ENCODE measurements at places on chromosomes 16 and 17.
A peak's percentile ranks its signal among the peaks of the same experiment; 100 is the strongest.

DNA sequence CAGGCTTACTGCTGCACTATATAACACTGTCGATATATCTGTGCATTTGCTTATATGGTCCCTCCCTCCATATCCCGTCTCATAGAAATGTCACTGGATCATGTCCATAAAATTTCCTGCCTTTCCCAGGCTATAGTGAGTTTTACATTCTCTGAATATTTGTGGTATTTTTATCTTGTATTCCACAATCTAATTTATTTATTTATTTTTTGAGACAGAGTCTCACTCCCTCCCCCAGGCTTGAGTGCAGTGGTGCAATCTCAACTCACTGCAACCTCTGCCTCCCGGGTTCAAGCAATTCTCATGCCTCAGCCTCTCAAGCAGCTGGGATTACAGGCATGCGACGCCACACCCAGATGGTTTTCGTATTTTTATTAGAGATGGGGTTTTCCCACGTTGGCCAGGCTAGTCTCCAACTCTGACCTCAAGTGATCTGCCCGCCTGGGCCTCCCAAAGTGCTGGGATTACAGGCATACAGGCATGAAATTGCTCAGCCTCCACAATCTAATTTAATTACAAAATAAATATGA lies 12.9 kb downstream of the TRIM37 start:
- no peak for DNase-seq

- no peak for DNase-seq
Observed at GRCh38 chr16:2663553-2664546, 18.5 kb upstream of the KCTD5 start.

DNA sequence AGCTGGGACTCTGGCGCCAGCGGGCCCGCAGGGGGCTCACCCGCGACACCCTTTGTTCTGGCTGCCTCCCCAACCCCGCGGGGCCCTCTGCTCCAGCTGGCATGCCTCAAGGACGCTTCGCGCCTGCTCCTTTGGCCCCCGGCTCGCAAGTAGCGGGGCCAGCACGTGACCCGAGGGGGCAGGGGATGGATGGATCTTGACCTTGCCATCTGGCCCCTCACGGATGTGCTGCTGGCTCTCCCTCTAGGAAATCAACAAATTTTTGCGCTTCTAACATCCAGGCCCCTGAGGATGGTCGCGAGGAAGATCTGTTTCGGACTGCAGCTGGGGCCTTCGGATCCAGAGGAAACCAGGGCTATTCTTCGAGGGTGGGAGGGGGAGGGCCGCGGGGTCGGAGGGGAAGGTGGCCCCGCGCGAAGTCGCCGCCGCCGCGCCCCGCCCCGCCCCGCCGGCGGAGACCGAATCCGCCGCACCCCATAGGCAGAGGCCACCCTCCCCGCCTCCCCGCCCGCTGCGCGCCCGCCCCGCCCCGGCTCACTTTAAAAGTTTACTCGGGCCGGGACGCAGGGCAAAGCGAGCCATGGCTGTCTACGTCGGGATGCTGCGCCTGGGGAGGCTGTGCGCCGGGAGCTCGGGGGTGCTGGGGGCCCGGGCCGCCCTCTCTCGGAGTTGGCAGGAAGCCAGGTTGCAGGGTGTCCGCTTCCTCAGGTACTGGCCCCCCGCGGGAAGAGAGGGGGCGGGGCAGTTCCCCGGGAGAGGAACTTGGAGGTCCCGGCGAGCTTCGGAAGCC lies at the start of gene ACSF2:
Gene ACSF2 (plus strand): TSS at position 537 of the 790 bp plus-strand sequence. CDS start 44 bp downstream, at position 581.
- peak; percentile 74 for DNase-seq

- DNase-seq, result peak; percentile 55
Observed at GRCh38 chr17:48427598-48427997, 2.4 kb downstream of the SKAP1 start.

DNA sequence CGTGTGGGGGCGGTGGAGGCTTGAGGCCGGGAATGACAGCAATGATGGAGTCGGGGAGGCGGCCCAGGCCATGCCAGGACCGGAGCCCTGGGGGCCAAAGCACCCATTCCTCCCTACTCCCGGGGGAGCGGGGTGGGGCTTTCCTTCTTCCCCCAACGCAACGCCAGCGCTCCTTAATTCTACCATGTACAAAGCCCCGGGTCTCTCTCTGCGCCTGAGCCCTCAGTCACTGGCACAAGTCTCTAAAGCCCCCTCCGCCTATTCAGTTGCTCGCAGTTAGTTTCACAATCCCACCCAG lies 245 bp upstream of the RNF227 start:
- DNase-seq, result no peak

GRCh38 chr17:73879987-73880386 lies 235.7 kb upstream of the SDK2 start:
- no peak for DNase-seq

DNA sequence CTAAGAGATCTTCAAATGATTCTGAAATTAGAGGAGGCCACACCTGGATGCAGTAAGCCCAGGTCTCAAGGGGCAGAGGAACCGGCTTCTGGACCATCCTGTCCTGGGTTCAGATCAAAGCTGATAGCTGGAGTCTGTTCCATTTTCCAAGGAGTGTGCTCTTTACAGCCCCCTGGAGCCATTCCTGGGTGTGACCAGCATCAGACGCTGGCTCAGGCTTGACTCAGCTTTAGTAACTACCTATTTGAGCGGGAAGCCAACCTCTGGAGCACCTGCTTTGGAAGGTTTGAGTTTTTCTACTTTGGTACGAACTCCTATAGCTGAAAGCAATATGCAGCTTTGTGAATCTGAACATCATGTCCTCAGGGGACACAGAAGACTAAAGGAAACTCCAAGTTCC lies 12.9 kb upstream of the BBS2 start:
- no peak for DNase-seq

- DNase-seq, result no peak
Observed at GRCh38 chr17:8470447-8471047, 34.9 kb downstream of the NDEL1 start.

DNA sequence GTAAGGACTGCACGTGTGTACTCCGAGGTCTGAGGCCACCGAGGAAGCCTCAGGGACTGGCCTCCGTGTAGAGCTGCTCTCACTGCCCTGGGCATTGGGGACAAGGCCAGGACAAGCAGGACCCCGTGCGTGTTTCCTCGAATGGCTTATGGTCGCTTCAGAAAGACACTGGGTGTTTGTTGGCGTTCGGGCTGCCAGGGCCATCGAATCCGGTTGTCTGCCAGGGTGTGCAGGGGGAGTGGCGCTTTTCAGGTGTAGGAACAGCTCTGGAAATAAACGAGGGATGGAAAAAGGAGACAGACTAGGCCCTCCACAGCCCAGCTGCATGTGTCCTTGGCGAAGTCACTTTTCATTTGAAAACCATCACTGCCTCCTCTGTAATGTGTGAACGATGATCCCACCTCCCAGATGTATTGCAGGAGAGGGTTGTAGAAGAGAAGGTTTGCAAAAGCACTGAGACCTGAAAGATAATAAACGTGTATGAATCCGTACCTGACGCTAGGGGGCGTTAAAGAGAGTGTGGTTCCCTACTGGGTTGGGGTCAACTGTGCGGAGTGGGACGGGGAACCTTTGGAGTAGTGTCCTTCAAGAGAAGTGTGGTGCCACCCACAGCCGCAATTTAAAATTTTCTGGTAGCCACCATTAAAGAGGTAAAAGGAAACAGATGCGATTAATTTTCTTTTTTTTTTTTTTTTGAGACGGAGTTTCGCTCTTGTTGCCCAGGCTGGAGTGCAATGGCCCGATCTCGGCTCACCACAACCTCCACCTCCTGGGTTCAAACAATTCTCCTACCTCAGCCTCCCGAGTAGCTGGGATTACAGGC lies 2.1 kb upstream of the ZSCAN10 start:
- no peak for DNase-seq

DNA sequence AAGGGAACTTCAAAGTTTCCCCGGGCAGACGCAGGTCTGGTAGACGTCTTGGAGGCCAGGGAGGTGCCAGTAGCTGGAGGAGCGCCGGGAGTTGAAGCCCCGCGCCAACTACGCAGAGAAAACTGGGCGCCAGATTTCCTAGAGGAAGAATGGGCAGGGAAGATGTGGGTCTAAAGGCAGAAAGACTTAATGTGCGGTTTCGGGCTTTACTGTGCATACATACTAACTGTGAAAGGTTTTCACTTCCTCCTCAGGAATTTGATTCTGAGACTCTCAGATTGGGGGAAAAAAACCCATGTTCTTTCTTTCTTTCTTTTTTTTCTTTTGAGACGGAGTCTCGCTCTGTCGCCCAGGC lies 331 bp upstream of the ZNF287 start:
- DNase-seq, result no peak

- no peak for DNase-seq
Observed at GRCh38 chr16:1635070-1635469, 22.9 kb downstream of the CRAMP1 start.

- DNase-seq, result no peak
Observed at GRCh38 chr17:50132104-50132794, 2.3 kb upstream of the SAMD14 start.

DNA sequence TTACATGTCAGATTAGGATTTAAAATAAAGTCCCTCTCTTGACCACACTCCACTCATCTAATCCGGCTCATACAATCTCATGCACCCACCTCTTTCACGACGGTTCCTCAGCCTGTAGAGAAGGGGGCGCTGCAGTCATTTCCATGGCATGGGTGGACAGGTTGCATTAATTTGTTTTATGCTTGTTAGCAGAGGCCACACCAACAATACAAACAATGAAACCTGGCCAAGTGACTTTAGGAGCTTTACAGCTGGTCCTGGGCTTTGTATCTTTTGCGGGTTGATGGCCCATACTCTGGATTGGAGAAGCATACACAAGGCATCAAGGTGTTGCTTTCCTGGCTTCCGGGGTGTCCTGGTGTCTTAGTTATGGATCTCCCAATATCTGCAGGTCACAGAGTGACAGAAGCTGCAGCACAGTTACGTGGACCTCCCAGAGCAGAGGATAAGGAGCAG lies 9.7 kb upstream of the SNF8 start:
- no peak for DNase-seq

- no peak for DNase-seq
Observed at GRCh38 chr17:34249061-34249460, 6.0 kb upstream of the CCL2 start.

DNA sequence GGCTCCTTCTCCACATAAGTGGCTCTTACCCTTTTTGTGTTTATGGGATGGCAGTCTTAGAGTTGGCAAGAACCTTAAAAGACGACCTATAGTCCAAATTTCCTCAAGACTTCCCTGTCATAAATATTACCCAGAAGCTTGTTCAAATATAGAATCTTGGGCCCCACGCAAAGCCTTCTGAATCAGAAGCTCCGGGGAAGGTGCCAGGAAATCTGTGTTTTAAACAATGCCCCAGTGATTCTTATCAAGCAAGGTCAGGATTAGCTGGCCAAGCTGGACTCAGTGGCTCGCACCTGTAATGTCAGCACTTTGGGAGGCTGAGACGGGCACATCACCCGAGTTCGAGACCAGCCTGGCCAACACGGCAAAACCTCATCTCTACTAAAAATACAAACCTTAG lies 85.7 kb downstream of the TIMM22 start:
- DNase-seq, result no peak

GRCh38 chr16:56450275-56450985 lies 702 bp downstream of the NUDT21 start:
- no peak for DNase-seq

Measured in stimulated activated CD4-positive, alpha-beta T cell treated with anti-CD3 and anti-CD28 coated beads, Interleukin-12 subunit alpha, Interleukin-12 subunit beta, amount 100 ng/mL, for 4 hours (primary cell).